Endothelial cell (in vitro differentiated cells): ENCODE measurements at places on chromosomes 11 and 22. TPM values are rescaled to one million over a fixed set of nuclear protein-coding genes. Genes with fewer than 3 reads are reported as not detected.

The DCHS1 gene
- total RNA-seq = 156 TPM

DNA sequence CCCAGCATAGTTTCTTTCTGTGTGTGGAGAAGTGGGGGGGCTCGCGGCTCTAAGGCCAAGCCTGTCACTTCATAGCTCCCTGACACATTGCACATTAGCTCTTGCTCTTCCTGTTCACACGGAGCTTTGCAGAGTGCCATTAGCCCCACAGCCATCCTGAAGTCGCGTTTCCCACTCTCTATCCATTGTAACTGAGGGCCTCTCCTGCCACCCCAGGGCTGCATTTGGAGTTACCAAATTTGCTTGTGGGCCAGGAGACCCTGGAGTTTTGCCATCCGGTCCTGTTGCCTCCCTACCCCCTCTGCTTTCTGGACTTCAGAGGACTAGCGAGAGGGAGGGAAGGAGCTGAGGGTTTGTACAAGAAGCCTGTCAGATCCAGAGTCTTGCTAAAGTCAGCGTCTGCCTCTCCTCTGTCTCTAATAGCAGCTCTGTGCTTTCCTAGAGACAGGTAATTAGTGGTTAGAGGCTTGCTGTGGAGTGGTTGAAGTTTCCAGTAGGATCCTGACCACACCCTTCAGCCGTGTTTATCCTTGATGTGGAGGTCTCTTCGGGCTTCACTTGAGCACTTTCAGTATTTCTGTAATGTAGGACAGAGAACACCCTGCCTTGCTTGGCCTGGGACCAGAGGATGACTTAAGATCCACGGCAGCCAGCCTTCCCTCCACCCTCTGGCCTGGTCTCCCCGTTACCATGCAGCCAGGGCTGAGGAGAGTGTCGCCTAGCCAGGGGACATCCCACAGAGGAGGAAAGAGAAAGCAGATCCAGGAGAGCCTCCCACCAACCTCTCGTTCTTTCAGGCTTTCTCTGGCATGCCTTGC is 14.1 kb downstream of the DCPS start:
- no peak overlapping the region for H3K27ac ChIP-seq
- no peak for DNase-seq
- peaks cover 7% of the 10 kb centered on the region for H3K36me3 ChIP-seq
- H3K4me1 ChIP-seq = peaks cover 16% of the 10 kb centered on the region
- no peak overlapping the region for H3K4me3 ChIP-seq
- no peaks in the 10 kb centered on the region for H3K27me3 ChIP-seq

GRCh38 chr11:8566613-8567210 is 27.3 kb downstream of the STK33 start:
- DNase-seq = no peak
- H3K36me3 ChIP-seq = no peaks in the 10 kb centered on the region
- H3K4me3 ChIP-seq = no peak overlapping the region
- no peak overlapping the region for H3K27ac ChIP-seq
- no peaks in the 10 kb centered on the region for H3K4me1 ChIP-seq

GRCh38 chr11:46981436-46981835 is 44.9 kb downstream of the CSTPP1 start:
- H3K4me3 ChIP-seq = no peak overlapping the region
- no peak for DNase-seq
- H3K36me3 ChIP-seq = no peaks in the 10 kb centered on the region
- no peak overlapping the region for H3K27ac ChIP-seq
- peaks cover 10% of the 10 kb centered on the region for H3K4me1 ChIP-seq
- H3K27me3 ChIP-seq = no peaks in the 10 kb centered on the region

DNA sequence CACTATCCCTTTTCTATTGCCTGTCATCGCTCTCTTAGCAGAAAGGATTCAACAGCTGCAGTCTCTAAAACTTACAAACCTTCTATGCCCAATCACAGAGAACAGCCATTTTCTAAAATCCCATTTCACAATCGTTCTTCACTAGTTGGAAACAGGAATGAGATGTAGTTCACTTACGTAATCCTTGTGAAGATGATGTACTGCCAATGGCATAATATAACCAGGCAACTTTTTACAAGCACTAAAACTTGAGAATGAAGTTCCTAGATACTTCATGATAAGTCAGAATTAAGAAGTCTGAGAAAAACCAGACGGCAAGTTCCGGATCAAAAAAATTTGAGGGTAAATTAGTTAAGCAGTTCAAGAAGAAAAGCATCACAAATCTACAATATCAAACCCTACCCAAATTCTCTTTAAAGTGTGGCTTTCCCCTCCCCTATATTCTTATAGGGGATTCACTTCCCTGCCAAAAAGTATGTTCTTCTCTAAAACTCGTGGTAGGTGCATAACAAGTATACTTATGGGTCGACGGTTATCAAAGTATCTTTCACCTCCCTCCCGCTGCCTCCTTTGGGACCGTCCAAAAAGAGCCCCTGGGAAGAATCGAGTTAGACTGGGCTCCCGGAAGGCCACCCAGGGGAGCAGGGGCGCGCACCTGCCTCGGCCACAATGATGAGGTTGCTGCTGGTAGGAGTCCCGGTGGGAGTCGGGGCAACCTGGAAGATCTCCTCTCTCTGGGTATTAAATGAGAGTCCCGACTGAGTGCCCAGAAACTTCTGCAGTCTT is 666 bp downstream of the MSANTD4 start:
- H3K27ac ChIP-seq = no peak overlapping the region
- H3K4me1 ChIP-seq = peaks cover 17% of the 10 kb centered on the region
- H3K36me3 ChIP-seq = no peaks in the 10 kb centered on the region
- peak overlapping the region; percentile 97 for H3K4me3 ChIP-seq
- peaks cover 6% of the 10 kb centered on the region for H3K27me3 ChIP-seq

The UBQLN3 gene
- 1.1 TPM for total RNA-seq

DNA sequence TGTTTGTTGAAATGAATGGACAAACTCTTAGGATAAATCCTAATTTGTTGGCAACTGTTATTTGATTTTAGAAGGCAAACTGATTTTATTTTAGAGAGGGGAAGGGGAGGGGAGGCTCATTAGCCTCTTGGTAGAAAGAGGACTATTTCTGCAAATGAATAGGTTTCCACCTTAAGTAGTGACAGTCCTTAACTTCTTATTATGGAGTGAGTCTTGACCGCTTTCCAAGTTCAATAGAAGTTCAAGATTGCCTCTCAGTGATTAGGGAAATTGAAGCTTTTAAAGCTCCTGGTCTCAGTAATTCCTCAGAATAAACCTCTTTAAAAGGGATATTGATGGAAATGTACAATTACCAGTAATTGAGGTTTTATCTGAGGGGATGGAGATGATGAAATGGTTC is 55.7 kb downstream of the PANX1 start:
- H3K4me3 ChIP-seq = no peak overlapping the region
- H3K4me1 ChIP-seq = peaks cover 3% of the 10 kb centered on the region

GRCh38 chr11:70656252-70656651 is 257.9 kb downstream of the CTTN start:
- peaks cover 4% of the 10 kb centered on the region for H3K27me3 ChIP-seq
- H3K4me3 ChIP-seq = no peak overlapping the region
- no peak overlapping the region for H3K27ac ChIP-seq
- H3K4me1 ChIP-seq = peaks cover 3% of the 10 kb centered on the region

GRCh38 chr11:8056810-8057463 is 24.1 kb upstream of the TUB start:
- H3K4me3 ChIP-seq = no peak overlapping the region
- H3K27me3 ChIP-seq = peaks cover 9% of the 10 kb centered on the region
- no peak overlapping the region for H3K27ac ChIP-seq
- no peaks in the 10 kb centered on the region for H3K36me3 ChIP-seq

The DERL3 gene
- 1.3 TPM for total RNA-seq

The A4GALT gene
- 5.3 TPM for total RNA-seq

The MYO7A gene
- total RNA-seq = 18.3 TPM

- H3K4me3 ChIP-seq = no peak overlapping the region
- H3K4me1 ChIP-seq = no peaks in the 10 kb centered on the region
- H3K36me3 ChIP-seq = no peaks in the 10 kb centered on the region
- H3K27ac ChIP-seq = no peak overlapping the region
Measured at GRCh38 chr11:34680206-34680605, 59.3 kb downstream of the EHF start.

GRCh38 chr11:78228467-78228866 is 39.7 kb downstream of the USP35 start:
- H3K27me3 ChIP-seq = peaks cover 9% of the 10 kb centered on the region
- H3K4me3 ChIP-seq = no peak overlapping the region
- no peak overlapping the region for H3K27ac ChIP-seq
- DNase-seq = peak; percentile 51
- peaks cover 42% of the 10 kb centered on the region for H3K36me3 ChIP-seq
- peaks cover 18% of the 10 kb centered on the region for H3K4me1 ChIP-seq

GRCh38 chr11:114977651-114978050 is 299.3 kb downstream of the NXPE2 start:
- no peak overlapping the region for H3K4me3 ChIP-seq
- no peak overlapping the region for H3K27ac ChIP-seq
- H3K27me3 ChIP-seq = no peaks in the 10 kb centered on the region
- no peak for DNase-seq

- DNase-seq = no peak
- no peak overlapping the region for H3K4me3 ChIP-seq
- peaks cover 4% of the 10 kb centered on the region for H3K27me3 ChIP-seq
- no peak overlapping the region for H3K27ac ChIP-seq
Measured at GRCh38 chr11:119873761-119874421, 144.9 kb upstream of the NECTIN1 start.

The ZC3H12C gene
- total RNA-seq = 6.4 TPM

The NLRP6 gene
- total RNA-seq = not detected

The CCDC89 gene
- total RNA-seq = not detected

DNA sequence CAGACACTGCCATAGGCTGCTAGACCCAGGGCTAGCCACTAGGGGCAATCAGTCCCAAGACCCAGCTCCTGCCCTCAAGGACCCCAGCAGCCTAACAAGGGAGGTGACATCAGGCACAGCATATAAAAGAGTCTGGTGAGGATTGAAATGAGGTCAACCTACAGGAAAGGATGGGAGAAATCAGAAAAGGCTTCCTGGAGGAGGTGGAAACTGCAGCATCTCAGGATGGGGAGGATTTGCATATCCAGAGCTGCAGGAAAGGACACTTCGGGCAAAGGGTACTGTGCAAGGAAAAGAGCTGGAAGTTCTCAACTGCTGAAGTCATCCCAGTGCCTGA is 2.9 kb upstream of the ARFGAP2 start:
- H3K4me1 ChIP-seq = peaks cover 19% of the 10 kb centered on the region
- H3K27me3 ChIP-seq = peaks cover 18% of the 10 kb centered on the region
- H3K27ac ChIP-seq = peak overlapping the region; percentile 57
- H3K4me3 ChIP-seq = no peak overlapping the region
- peak; percentile 67 for DNase-seq

DNA sequence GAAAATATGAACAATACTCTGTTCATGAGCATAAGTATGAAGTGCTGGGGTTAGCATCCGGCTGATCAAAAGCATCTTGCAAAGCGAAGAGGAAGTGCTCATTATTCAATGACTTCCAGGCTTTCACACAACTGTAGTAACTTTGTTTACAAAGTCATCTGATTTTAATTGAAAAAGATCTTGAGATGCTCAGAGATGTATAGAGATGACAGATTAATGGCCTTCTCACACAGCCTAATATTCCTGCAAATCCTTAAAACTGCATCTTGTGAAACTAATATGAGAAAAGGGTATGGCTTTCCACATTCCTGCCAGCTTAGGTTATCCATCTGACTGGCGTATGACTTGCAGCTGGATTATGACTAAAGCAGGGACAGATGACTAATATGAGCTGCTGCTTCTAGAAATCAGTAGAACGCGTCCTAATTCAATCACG is 125.4 kb downstream of the CASP12 start:
- H3K27me3 ChIP-seq = no peaks in the 10 kb centered on the region
- DNase-seq = no peak
- H3K4me3 ChIP-seq = no peak overlapping the region
- H3K27ac ChIP-seq = no peak overlapping the region
- no peaks in the 10 kb centered on the region for H3K36me3 ChIP-seq

GRCh38 chr11:16977136-16977993 is 36.8 kb downstream of the PLEKHA7 start:
- no peak overlapping the region for H3K4me3 ChIP-seq
- peaks cover 8% of the 10 kb centered on the region for H3K27me3 ChIP-seq
- no peak for DNase-seq
- no peak overlapping the region for H3K27ac ChIP-seq
